ENCODE measurements at places on chromosomes 13 and 19.
A peak's percentile ranks its signal among the peaks of the same experiment; 100 is the strongest.

- no peak for DNase-seq
These were observed 1.8 kb downstream of the DACH1 start for GRCh38 chr13:71864986-71865873.

DNA sequence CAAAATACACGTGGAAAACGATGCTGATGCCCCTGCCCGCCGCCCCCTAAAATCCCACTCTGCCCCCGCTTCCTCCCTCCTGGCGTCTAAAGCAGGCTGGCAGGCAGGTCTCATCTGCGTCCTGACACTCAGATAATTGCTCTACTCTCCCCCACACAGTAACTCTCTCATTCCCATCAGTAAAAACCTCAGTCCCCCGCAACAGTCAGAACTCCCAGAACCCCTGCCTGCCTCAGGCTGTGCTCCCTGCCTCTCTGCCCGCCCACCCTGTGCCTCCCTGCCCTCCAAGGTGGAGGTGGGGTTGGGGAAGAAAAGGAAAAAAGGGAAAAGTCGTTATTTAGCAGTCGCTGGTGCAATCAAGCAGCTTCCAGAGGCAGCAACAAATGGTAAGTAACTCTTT, 473.7 kb downstream of the EFNB2 start:
- no peak for DNase-seq

- DNase-seq: no peak
These were observed 141.9 kb upstream of the SPACA7 start for GRCh38 chr13:112234131-112234875.

GRCh38 chr19:53982001-53982451, 9.4 kb upstream of the CACNG6 start:
- DNase-seq: peak; percentile 56

GRCh38 chr19:43723588-43723987, 7.7 kb downstream of the IRGC start:
- no peak for DNase-seq

GRCh38 chr19:45469945-45470761, 2.4 kb downstream of the FOSB start:
- no peak for DNase-seq

- no peak for DNase-seq
These were observed 17.8 kb downstream of the PROZ start for GRCh38 chr13:113176280-113176679.
